ENCODE measurements at places on chromosomes 4 and X. TPM values are rescaled to one million over a fixed set of nuclear protein-coding genes. Genes with fewer than 3 reads are reported as not detected.

Gene CTPS2
- total RNA-seq = 17.4 TPM

Gene HEPH
- total RNA-seq = 7.0 TPM

Gene TFE3
- 90.3 TPM for total RNA-seq

Gene MANBA
- total RNA-seq = 97.2 TPM

Gene PCSK1N
- total RNA-seq = not detected

Gene KLHL4
- total RNA-seq = 0.57 TPM

Gene ALB
- not detected for total RNA-seq

Gene DOK7
- total RNA-seq = not detected

Gene FNIP2
- total RNA-seq = 97.1 TPM

Gene MAGEB10
- not detected for total RNA-seq

Gene VEGFD
- 2.6 TPM for total RNA-seq

Gene TRIM61
- 0.66 TPM for total RNA-seq

Gene CLRN2
- total RNA-seq = not detected

Gene CACNA1F
- 0.66 TPM for total RNA-seq

Gene TLR1
- 70.2 TPM for total RNA-seq

Gene TMSB15C
- 0.49 TPM for total RNA-seq

Gene MAGEA8
- not detected for total RNA-seq

Gene CDK16
- total RNA-seq = 57.0 TPM

Gene PRKG2
- 4.1 TPM for total RNA-seq

Data from subcutaneous adipose tissue (tissue), 4 donors.